ENCODE measurements at places on chromosomes 2 and 18.
A peak's percentile ranks its signal among the peaks of the same experiment; 100 is the strongest.

DNA sequence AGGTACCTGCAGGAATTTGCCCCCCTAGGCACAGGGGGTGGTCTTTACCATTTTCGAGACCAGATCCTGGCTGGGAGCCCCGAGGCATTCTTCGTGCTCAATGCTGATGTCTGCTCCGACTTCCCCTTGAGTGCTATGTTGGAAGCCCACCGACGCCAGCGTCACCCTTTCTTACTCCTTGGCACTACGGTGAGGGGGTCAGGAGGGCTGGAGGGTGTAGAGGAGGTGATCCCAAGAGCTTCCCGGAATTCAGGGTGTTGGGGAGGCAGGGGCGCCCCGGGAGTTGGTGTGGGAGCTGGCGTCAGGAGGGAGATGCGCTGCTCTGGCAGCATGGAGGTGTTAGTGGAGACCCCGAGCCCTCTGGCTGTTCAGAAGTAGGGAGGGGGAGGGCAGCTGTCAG is 3.2 kb downstream of the GMPPA start:
- DNase-seq, result no peak

DNA sequence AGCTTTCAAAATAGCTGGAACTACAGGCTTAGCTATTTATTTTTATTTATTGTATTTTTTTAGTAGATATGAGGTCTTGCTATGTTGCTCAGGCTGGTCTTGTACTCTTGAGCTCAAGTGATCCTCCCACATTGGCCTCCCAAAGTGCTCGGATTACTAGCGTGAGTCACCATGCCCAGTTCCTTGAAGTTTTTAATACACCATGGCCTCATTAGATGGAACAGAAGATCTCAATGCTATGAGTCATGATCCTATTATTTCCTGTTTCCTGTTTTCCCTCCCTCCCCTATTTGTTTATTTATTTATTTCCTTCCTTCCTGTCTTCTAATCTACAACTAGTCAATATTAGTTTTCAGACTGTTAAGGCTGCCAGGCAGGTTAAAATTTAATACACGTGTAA is 309.0 kb downstream of the CMPK2 start:
- DNase-seq, result no peak

- DNase-seq, result peak; percentile 27
Measured at GRCh38 chr18:11591957-11592356, 17.4 kb upstream of the SLC35G4 start.

- DNase-seq, result peak; percentile 93
Measured at GRCh38 chr2:48479915-48480314, 50.0 kb upstream of the STON1 start.
